NCI-H526 (cell line): ENCODE measurements at places on chromosomes 1 and 21.
A peak's percentile ranks its signal among the peaks of the same experiment; 100 is the strongest.

DNA sequence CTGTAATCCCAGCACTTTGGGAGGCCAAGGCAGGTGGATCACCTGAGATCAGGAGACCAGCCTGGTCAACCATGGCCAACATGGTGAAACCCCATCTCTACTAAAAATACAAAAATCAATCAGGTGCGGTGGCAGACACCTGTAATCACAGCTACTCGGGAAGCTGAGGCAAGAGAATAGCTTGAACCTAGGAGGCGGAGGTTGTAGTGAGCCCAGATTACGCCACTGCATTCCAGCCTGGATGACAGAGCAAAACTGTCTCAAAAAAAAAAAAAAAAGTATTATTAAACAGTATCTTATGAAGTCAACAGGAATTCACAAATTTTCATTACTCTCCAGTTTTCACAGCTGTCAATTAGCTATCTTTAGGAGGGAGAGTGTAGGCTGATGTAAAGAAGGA, 3.8 kb downstream of the ACBD6 start:
- no peak for DNase-seq

DNA sequence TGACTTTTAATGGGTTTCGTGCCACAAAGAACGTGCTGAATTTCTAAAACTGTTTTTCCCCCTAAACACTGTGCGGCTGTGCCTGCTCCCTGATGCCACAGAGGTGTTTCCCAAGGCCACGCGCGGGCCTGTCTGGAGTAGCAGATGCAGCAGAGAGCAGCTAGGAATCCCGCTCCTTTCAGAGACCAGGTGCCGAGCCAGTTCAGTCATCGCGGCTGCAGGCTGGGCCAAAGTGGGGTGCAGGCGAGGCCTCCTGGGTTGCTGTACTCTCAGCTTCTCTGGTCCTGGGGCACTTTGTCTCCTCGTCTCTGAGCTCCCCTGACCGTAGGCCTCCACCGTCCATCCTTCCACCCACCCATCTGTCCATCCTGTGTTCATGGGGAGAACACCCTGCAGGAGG, 17.4 kb upstream of the DIP2A start:
- DNase-seq: no peak

DNA sequence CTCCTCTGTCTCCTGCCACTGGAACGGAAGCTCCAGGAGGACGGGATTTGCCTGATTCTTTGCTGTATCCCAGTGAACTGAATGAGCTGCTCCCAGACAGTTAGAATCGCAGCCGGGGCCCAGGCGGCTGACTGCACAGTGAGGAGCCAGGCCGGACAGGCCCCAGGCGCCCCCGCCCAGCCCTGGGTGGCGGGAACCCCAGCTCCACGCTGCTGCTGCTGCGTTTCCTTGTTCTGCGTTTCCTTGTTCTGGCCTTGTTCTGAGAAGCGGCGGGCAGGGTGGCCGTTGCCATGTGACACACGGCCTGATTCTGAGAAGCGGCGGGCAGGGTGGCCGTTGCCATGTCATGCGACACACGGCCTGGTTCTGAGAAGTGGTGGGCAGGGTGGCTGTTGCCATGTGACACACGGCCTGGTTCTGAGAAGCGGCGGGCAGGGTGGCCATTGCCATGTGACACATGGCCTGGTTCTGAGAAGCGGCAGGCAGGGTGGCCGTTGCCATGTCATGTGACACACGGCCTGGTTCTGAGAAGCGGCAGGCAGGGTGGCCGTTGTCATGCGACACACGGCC, 56.2 kb downstream of the SLC37A1 start:
- no peak for DNase-seq

GRCh38 chr21:46054031-46054430, 43.9 kb upstream of the COL6A2 start:
- DNase-seq: no peak

- DNase-seq: peak; percentile 68
These were observed 147.2 kb downstream of the CHD1L start for GRCh38 chr1:147389532-147390184.

- DNase-seq: no peak
These were observed 21.9 kb downstream of the NTNG1 start for GRCh38 chr1:107162745-107163144.

DNA sequence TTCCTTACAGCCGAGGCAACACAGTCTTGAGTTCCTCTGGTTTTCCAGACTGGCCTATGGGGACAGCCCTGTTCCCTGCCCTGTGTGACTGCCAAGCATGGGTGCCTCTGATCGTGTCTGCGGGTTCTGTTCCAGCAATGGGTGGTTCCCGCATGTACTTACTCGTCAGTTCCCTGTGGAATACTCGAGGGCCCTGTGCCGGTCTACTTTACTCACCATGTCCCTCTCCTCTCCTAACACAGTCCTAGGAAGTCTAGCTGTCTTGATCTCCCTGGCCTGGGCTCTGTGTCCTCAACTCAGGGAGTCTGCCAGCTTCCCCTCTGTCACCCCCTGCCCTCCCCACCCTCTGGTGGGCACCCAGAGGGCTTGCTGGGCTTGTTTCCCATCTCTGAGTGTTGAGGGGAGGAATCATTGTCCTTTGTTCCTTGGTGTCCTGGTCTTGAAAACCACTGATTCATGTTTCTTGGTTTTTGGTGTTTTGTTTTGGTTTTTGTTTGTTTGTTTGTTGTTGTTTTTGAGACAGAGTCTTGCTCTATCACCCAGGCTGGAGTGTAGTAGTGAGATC, 36.0 kb downstream of the TRAPPC10 start:
- no peak for DNase-seq

DNA sequence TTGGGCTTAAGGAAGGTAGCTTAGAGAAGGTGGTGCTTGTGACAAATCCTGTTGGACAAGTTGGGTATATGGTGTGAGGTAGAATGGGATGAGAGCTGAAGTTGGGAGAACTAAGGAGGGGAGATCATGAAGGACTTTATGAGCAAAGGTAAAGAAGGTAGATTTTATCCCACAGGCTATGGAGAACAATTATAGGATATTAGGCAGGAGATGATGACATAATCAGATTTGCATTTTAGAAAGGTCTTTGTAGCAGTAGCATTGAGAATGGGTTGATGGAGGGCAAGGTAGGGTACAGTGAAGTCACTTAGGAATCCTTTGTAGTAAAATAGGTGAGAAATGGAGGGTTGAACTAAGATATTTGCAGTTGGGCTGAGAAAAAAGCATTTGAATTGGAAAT, 14.9 kb upstream of the TCHH start:
- DNase-seq: no peak

- no peak for DNase-seq
These were observed 153.9 kb upstream of the GREM2 start for GRCh38 chr1:240765732-240766363.

- DNase-seq: no peak
These were observed 82.8 kb upstream of the LRRC8D start for GRCh38 chr1:89737985-89738510.

- DNase-seq: no peak
These were observed 145.0 kb upstream of the SGIP1 start for GRCh38 chr1:66388913-66389312.

DNA sequence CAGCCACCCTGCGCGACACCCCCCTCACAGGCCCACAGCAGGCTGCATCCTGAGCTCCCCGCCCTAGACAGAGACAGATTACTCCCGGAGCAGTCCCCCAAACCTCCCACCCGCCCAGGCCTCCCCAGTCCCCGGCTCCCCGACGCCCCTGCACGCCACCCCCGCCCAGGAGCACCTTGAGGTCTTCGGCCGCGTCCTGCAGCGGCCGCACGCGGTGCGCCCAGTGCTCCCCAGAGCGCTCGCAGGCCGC, 731 bp downstream of the TRIM11 start:
- no peak for DNase-seq

DNA sequence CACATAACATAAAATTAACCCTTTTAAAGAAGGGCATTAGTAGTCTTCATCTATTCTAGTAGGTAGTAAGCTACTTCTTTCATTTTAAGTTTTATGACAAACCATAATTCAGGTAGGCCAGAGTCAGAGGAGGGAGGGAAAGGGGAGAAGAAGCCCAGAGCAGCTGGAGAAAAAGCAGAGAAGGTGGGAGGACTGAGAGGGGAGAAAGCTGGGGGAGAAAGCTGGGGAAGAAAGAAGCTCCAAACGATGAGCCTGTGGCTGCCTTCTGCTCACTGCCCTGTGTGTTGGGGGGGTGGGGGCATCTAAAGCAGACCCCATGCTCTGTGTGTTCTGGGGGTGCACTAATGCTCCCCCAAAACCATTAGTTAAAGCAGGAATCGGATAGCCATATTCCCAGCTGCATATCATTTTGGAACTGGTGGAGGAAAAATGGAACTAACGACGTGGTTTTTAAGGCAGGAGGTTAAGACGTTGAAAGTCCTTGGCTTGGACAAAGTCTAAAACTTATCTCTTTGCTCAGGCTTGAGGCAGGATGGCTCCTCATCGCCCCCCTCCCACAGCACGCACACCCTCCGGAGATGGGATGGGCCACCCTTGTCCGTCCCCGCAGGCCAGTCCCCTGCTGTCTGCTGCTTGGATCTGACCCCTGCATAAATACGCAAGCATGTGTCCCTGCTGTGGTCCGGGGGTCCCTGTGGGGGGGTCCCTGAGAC, 184.2 kb downstream of the DYRK1A start:
- DNase-seq: no peak

- no peak for DNase-seq
These were observed 287.0 kb upstream of the PLXNA2 start for GRCh38 chr1:208531003-208531750.

DNA sequence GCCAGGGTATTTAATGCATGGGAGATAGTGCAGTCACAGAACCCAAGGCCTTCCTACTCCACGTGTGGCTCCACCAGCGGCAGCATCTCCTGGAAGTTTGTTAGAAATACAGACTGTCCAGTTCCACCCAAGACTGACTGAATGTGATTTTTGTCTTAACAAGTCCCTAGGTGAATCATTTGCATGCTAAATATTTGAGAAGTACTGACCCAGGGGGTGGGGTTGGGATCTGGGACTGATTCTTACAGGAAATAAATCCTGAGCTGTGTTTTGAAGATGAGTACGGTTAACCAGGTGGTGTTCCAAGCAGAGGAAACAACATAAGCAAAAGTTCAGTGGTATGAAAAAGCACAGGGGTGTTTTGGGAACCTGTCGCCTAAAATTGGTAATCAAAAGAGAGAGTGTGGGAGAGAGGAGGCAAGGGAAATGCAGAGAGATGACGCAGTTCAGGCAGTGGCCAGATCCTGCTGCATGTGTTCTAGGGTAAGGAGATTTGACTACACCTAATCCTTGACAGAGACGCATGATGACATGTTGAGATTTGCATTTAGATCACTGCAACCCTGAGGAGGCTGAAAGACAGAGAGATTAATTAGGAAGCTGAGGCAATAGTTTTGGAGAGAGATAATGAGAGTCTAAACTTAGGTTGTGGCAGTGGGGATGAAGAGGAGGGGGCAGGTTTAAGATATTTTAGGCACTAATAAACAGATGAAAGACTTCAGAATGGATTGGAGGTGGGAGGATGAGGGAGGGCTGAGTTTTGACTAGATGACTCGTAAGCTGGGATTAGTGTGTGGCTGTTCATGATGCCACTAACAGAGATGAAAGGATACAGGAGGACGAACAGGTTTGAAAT, 3.7 kb upstream of the ZNF326 start:
- DNase-seq: peak; percentile 61

DNA sequence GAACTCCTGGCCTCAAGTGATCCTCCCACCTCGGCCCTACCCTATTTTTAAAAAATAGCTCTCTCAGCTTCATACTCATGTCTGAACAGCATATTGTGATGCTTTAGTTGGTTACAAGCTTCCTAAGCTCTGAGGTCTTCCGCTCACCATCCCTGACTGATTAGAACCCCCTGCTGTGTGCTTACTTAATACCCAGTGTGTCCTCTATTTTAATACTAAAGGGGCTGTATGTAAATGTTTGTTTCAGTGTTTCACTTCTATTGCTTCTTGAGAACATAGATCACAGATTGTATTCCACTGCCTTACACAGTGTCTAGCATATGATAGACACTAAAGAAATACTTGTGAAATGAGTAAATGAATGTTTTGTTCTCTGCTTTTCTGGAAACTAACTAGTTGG, 29.8 kb downstream of the ZYG11B start:
- no peak for DNase-seq

- DNase-seq: no peak
These were observed 397.4 kb downstream of the PTPRU start for GRCh38 chr1:29633771-29634170.

DNA sequence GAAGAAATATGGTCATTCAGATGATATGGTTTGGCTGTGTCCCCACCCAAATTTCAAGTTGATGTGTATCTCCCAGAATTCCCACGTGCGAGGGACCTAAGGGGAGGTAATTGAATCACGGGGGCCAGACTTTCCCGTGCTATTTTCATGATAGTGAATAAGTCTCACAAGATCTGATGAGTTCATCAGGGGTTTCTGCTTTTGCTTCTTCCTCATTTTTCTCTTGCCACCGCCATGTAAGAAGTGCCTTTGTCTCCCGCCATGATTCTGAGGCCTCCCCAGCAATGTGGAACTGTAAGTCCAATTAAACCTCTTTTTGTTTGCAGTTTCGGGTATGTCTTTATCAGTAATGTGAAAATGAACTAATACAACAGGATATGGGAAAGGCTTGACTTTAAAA, 1.4 kb upstream of the DPM3 start:
- no peak for DNase-seq

DNA sequence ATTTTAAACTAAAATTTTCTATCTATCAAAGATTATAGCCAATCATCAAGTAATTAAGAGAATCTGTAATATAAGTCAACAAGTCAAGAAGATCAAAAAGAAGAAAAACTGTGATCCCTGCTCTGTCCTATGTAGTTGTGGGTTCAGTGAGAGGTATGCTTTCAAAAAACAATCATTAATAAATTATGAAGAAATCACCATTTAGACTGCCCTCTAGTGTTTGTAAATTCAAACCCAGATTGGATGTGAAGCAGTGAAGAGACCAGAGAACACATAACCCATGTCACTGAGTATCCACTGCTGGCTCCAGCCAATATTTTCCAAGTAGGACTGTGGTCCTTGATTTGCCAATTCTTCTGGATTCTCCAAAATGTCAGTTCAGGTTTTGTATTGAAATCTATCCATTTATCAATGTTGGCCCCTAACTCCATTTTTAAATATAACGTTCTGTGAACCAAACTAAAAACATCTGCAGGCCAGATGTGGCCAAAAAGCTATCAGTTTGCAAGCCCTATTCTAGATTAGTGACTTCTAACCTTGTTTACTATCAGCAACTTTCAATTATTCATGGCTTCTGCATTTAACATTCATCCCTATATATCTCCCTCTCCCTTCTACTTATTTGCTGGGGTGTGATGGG, 467.5 kb upstream of the CXADR start:
- peak; percentile 59 for DNase-seq

- no peak for DNase-seq
These were observed at the start of gene OBSCN for GRCh38 chr1:228207851-228208821. TSS of gene OBSCN (plus strand) at chr1:228208044. CDS start at chr1:228211784, 3,740 bp downstream.

DNA sequence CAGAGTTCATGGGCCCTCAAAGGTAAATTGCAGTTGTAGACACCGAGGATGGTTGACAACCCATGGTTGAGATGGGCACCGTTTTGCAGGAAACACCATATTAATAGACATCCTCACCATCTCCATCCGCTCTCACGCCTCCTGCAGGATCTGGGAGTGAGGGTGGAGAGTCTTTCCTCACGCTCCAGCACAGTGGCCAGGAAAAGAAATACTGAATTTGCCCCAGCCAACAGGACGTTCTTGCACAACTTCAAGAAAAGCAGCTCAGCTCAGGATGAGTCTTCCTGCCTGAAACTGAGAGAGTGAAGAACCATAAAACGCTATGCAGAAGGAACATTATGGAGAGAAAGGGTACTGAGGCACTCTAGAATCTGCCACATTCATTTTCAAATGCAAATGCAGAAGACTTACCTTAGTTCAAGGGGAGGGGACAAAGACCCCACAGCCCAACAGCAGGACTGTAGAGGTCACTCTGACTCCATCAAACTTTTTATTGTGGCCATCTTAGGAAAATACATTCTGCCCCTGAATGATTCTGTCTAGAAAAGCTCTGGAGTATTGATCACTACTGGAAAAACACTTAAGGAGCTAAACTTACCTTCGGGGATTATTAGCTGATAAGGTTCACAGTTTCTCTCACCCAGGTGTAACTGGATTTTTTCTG, 9.3 kb downstream of the SLAMF8 start:
- DNase-seq: no peak
